Left kidney (tissue), 8 donors: ENCODE measurements at places on chromosomes 5 and 9.

GRCh38 chr9:109414125-109414785, 83.9 kb downstream of the PTPN3 start:
- no peak for DNase-seq

DNA sequence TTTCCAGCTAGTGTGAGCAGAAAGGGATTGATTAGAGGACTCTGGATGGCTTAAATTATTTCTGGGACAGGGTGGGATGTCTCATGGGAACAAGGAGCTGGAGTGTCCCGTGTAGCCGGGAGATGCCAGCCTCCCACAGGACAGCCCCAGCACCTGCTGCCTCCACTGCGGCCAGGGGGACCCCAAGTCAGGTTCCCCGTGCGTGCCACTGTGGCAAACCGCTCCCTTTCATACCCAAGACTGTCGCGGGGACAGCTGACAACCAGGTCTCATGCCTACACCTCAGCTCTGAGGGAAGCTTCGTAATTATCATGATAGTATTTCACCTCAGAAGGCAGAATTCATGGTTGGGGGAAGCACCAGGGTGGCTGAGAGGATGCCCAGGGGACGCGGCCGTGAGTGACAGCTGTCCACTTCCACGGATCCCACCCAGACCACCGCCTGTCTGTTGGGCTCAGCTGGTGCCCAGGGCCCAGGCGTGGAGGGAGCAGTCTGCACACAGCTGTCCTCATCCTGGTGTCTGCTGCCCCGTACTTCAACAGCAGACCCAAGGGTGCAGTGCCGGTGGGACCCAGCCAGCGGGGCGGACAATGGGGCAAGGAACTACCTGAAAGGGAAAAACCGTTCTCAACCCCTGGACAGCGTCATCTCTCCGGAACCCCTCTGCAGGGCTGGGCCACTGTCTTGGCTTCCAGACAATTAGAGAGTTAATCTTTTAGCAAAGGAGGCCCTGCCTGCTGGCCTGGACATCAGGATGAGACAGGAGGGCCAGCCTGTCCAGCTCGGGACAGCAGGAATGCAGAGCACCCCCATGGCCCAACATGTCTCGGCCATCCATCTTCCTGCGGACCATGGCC, 166.9 kb downstream of the OLFM1 start:
- DNase-seq = no peak

- peak; percentile 48 for DNase-seq
Measured at GRCh38 chr9:101536938-101537337, 3.3 kb downstream of the RNF20 start.

- no peak for DNase-seq
Measured at GRCh38 chr5:56056875-56057274, 62.1 kb upstream of the IL6ST start.

GRCh38 chr9:98415782-98416181, 160.3 kb upstream of the TBC1D2 start:
- no peak for DNase-seq

- no peak for DNase-seq
Measured at GRCh38 chr5:14995229-14995628, 123.7 kb upstream of the ANKH start.

DNA sequence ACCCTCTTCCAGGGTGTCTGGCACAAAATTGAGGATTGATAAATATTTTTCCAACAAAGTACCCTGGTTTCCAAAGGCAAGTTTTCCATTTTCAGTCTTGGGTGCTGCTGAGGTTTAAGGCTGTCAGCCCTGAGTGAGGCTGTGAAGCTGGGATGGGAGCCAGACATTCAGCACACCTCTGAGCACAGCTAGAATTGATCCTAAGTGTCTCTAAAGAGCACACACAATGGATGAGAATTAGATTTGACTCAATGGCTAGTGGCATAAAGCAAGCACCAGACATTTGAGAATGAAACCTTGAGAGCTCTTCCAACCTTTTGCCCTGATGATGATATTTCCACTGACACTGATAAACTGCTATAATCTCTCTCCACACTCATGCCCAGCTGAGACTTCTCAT, 131.5 kb downstream of the MARCHF11 start:
- DNase-seq = no peak

DNA sequence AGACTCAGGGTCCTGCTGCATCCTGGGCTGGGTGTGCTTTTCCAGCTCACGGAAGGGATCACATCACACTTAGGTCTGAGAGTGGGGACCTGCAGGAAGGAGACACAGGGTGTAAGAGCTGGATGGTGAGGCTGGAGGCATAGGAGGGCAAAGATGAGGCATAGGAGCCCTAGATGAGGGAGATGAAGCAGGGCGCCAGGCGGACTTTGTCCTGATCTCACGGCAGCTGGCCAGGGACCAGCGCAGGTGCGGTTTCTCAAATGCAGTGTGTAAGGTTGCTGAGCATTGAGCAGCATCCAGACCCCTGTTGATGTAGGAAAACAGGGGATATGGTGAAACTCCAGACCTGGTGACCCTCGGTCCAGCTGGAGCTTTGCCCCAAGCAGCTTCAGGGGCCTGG, 156.5 kb downstream of the PSAT1 start:
- no peak for DNase-seq

DNA sequence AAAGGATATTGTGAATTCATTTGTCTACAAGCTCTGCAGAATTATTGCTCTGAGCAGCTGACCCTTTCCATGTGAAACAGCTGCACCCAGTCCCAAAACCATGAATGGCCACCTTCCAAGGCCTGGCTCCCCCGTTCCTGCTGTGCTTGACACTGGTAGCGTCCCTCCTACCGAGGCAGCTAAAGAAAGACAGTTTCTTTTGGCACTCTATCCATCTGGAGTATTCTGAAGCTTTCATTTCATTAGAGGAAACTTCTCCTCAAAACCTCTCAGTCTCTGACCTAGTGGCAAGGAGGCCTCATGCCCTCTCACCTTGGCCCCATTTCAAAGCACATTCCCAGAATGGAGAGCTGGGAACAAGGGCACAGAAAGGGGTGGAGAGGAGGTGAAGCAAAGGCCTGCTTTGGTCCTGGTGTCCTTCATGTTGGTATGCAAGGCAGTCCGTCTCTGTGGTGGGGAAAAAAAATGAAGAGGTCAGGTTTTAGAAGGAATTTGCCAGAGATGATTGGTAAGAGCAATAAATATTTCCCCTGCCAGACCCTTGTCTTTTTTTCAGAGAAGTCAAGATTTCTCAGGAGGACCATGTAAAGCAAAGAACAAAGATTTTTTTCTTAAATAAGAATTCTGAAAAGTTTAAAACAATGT, 232.0 kb downstream of the RFK start:
- no peak for DNase-seq

DNA sequence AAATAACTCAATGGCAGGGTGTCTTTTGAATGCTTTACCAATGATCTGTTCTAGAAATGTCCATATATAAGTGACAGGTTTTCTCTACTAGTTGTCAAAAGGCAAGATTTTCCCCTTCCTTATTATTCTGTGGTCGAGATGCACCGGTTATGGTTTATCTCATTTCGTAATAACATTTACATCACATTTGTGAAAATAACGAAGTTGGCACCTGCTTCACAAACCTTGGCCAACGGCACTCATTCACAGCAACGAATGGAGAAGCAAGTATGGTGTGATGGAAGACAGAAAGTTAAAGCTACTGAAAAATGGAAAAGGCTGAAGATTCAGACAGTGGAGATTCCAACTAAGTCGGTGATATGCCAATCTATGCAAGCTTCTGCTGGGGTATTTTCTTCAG, 235.8 kb downstream of the KCTD16 start:
- no peak for DNase-seq
